ENCODE measurements at places on chromosomes 2 and 18.

DNA sequence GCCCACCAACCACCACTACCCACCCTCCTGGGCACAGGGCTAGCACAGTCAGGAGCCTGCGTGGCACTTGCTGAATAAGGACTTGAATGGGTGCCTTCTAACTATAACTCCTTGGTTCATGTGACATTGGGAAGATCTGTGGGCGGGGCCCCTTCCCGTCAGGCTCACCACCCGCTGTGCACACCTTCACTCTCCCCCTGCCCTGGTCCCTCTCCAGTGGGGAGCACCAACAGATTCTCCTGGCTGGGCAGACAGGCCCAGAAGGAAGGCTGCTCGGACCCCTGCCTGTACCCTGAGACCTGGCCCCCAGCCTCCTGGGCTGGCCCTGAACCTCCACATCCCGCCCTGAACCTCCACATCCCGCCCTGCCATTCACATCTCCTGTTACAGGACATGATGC is 33.4 kb upstream of the POMC start:
- DNase-seq, result no peak

GRCh38 chr18:50183556-50183955 is 11.4 kb downstream of the MYO5B start:
- no peak for DNase-seq

- DNase-seq, result no peak
Observed at GRCh38 chr2:191582355-191582754, 95.6 kb upstream of the NABP1 start.

DNA sequence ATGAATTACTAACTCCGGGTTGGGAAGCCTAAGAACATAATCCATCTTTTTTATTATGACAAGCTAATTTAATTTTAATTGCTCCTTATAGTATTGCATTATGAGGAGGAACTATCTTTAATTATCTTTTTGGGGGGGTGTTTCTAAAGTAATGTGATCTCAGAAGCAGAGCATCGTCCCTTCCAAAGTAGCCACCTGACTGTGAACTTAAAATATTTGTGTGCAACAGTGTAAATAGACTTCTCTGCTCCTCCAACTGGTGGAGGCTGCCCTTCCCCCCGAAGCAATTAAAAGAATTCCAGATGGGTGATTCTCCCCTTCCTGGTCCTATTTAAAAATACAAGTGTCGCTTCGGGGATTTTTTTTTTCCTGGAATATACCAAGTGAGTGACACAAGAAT is 55.7 kb downstream of the TCF7L1 start:
- DNase-seq, result no peak

Measured in CD4-positive, alpha-beta T cell treated with Interferon gamma for 1 hour (primary cell).